T-cell (primary cell): ENCODE measurements at places on chromosomes 16 and 17.

GRCh38 chr16:86649875-86650274 is 71.5 kb downstream of the FOXL1 start:
- DNase-seq = no peak

DNA sequence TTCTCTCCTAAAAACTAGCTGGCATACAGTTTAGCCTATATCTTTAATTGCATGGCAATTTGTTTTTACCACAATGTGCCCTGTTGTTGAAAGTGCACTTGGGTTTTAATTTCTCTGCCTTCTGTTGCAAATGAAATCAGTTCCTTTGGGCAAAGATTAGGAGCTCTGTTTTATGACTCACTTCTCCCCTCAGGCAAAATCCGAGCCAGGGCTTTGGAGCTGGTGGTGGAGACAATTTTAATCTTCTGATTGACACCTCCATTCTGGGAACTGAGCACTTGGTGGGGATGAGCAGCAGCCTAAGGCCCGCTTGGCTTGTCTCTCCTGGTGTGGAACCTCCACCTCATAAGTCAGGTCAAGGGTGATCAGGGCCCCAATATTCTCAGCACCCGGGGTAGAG is 13.3 kb upstream of the MYH8 start:
- no peak for DNase-seq

- no peak for DNase-seq
Measured at GRCh38 chr17:48127371-48128051, 19.9 kb downstream of the SNX11 start.

DNA sequence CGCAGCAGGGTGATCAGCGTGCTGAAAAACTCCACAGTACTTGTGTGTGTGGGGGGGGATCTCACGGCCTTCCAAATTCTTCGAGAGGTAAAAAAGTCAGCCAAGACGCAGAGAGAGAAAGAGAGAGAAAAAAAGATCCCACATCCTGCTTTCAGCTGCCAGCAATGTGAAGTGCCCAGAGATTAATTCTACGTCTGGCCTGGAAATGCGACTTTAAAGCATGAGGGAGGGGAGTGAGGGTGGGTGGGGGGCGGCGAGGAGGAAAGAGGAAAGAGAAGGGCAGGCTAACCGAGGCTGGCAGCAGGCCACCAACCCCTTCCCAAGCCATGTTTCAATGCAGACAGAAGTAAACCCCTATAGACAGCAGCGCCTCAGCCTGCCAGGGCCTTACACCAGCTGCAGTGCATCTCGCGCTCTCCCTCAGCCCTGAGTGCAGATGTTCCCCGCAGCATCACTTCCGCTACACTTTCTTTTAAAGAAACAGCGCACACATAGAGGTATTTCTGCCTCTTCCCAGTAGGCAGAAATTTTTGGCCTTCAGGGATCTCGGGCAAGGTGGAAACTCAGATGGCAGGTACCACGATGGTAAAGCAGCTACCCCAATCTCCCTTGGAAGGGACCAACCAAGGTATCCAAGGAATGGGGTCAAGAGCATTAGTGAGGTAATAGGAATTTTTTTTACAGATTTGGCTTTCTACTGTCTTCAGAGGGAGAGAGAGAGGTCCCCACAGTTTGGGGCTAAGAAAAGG is 87.8 kb downstream of the SMG6 start:
- DNase-seq = peak; percentile 74

DNA sequence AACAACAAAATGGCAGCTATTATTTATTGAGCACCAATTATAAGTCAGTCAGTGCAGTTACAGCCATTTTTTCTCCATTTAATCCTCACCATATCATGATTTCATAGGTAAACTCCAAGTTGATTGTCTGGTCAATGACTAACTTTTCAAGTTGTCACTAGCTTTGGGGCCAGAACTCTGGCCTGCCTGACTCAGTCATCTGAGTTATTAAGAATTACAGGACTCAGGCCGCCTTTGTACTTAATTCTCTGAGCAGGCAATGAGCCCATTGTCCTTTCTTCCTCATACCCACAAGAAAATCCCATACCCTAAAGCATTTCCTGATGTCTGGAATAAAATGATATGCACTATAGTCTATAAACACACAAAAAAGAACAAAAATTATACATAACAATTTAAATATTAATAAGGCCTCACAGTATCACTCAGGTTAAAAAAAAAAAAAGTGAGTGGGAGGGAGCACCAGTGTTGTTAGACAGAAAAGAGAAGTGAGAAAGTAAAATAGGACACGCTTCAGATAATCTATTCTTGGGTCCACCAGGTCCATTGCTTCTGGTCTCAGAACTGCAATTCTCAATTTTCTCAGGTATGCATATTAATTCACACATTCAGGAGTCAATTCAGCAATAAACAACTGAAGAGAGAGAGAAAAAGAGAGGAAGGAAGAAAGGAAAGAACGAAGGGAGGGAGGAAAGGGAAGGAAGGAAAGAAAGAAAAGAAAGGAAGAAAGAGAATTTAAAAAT is 70.2 kb downstream of the SPAG9 start:
- DNase-seq = no peak

GRCh38 chr16:1740234-1740633 is 31.1 kb downstream of the NME3 start:
- DNase-seq = no peak

GRCh38 chr17:20072692-20072992 is 63.5 kb downstream of the SPECC1 start:
- DNase-seq = no peak

DNA sequence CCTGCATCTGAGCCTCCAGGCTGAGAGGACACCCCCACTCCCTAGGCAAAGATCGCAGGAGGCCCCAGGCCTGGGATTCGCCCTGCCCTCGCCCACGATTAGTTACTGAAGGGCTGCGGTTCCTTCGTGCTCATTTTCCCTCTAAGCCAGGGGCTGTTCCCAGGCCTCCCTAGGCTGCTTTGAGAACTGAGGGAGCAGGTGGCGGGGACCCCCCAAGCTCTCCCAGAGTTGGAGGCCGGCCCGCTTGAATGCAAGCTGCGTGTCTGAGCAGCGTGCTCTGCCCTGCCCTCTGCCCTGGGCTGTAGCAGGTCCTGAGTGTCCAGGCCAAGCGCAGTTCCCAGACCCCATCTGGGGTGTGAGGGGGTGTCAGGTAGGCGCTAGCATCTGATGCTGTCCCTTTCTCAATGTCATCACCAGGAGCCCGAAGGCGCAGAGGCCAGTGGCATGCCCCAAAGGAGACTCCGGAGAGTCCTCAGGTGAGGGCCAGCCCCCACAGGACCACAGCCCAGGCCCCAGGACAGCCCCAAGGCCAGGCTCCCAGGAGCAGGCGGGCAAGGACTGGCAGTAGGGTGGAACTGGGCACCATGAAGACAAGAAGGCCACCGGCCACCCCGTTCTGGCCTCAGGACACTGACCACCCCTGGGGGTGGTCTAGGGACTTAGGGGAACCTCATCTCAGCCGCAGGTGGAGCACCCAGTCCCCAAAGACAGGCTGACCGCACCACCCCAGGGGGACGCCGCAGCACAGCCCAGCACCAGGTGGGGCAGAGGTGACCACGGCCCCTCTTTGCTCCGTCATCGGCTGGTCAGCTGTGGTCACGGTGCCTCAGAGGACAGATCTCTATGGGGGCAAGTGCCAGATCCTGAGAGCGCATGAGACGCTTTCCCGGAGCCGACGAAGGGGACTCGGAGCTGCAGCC is 14.6 kb downstream of the ENDOV start:
- DNase-seq = no peak
